ENCODE measurements at places on chromosomes 5 and 9.
A peak's percentile ranks its signal among the peaks of the same experiment; 100 is the strongest.

- no peak for DNase-seq
Measured at GRCh38 chr9:21964925-21965385, 29.2 kb downstream of the CDKN2A start.

DNA sequence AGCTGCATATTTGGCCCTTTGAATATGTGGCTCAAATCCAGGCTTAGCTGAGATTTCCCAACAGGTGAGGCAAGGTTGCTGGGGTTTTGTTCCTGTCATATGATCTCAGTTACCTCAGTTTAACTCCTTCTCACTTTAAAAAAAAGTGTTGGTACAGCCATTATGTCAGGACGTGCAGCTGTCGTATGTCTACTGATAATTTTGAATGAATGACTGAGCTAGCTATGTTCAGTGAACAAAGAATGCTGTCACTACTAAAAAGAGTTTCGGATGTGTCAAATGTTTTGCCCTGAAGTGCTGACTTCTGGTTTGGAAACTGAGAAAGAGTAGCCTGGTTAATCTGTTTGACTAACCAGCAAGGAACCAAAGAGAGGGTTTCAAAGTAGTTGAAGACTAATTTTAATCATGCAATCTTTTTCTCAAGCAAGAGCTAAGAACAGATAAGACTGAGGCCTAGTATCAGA lies 106.3 kb upstream of the NR3C1 start:
- no peak for DNase-seq

GRCh38 chr5:177458912-177459350 lies 12.3 kb downstream of the PRR7 start:
- DNase-seq = no peak

- no peak for DNase-seq
Measured at GRCh38 chr5:96374653-96375052, 58.4 kb downstream of the PCSK1 start.

DNA sequence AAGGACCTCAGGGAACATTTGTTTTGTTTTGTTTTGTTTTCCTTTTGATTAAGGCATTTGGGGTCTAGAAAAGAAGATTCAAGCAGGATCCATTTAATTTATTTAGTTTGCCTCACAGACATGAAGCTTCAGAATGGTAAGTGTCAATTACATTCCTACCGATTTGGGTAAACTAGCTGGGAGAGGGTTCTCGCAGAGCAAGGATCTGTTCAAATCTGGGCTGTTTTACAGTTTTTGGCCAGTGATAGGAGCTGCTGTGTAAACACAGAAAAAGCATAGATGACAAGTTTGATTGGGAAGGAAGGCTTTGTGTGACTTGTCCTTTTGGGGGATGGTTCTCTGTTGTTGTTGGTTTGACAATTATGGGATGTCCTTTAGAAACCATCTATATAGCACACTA lies 470.3 kb upstream of the WWC1 start:
- DNase-seq = no peak

GRCh38 chr9:37184905-37185867 lies 64.8 kb downstream of the ZCCHC7 start:
- DNase-seq = no peak

DNA sequence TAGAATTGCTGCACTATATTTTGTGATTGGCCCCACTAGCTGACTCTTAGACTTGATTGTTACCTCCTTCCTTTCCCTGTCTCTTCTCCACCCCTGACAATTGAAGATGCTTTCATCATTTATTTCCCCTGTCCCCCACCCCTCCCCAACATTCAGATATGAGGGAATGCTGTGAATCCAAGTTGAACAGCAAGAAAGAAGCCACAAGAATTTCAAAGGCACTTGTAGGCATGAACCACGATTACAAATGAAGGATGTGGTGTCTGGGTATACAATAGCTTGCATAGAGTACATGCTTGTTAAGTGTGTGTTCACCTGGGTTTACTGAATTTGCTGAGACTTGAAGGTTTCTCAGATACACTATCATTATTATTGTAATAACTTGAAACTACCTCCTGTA lies 78.3 kb upstream of the TRIO start:
- DNase-seq = no peak

- DNase-seq = peak; percentile 8
Measured at GRCh38 chr5:16178745-16179372, 732 bp downstream of the MARCHF11 start.

DNA sequence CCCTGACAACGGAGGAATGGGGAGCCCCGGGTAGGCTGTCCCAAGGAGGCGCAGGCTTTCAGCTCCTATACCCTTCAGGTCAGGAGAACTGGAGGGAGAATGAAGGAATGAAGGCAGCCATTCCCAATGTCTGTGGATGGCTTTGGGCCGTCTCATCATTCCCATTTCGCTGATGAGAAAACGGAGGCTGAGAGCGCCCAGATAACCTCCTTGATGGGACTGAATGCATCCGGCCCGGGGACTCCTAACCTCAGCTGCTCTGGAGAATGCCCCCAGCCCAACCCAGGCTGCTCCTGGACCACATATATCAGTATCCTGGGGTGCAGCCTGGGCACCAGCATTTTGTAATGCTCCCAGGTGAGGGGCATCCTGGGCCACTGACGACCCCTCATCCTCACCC lies 52.6 kb upstream of the RNU6ATAC start:
- no peak for DNase-seq

DNA sequence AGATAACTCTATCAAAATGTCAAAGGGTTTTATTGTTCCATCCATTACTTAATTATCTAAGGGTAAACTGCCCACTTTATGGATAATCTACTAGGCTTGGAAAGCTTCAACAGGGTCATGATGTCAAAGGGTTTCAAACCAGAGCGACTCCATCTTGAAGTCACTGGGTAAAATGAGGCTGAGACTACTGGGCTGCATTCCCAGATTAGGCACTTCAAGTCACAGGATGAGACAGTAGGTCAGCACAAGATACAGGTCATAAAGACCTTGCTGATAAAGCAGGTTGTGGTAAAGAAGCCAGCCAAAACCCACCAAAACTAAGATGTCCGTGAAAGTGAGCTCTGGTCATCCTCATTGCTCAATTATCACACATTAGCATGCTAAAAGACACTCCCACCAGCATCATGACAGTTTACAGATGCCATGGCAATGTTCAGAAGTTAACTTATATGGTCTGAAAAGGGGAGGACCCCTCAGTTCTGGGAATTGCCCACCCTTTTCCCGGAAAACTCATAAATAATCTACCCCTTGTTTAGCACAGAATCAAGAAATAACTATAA lies 138.6 kb downstream of the GNAQ start:
- DNase-seq = no peak

DNA sequence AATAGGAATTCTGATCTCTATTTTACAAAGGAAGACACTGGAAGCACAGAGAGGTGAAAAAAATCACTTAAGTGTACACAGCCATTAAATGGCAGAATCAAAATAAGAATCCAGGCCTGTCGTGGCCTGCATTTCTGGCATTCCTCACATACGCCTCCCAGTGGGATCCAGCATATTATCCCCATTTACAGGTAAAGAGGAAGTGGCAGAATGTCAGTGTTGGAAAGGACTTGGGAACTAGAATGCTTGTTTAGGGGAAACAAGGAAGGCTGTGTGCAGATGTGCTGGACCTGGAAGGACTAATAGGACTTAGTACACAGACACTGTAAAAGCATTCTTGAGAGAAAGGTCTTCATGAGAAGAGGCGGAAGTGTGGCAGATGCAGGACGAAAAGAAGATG lies 241.8 kb downstream of the TRIM32 start:
- DNase-seq = no peak

DNA sequence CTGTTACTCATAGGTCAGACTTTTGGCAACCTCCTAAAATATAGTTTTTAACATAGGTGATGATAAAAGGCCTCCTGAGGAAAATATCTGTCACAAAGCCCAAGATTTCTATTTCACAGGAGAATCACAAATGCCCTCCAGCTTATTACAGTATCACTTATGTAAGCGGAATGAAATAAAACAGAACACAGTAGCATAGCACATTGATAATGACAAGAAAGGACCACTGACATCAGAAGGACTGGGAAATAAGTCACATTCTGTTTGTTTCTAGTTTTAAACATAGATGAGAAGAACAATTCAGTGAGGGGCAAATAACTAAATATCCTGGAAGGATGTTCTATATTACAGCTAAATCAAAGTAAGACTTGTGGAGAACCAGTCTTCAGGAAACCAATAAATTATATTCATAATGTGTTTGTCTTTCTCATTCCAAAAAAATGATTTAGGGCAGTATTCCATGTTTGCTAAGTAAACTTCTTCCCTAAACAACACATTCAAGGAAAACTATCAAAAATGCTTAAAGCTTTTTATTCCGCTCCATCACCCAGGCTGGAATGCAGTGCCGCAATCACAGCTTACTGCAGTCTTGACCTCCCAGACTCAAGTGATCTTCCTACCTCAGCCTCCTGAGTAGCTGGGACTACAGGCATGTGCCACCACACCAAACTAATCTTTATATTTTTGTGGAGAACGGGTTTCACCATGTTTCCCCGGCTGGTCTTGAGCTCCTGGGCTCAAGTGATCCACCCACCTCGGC lies 20.8 kb upstream of the CTNNAL1 start:
- DNase-seq = no peak

GRCh38 chr5:56616454-56617160 lies 198.7 kb upstream of the MAP3K1 start:
- no peak for DNase-seq

DNA sequence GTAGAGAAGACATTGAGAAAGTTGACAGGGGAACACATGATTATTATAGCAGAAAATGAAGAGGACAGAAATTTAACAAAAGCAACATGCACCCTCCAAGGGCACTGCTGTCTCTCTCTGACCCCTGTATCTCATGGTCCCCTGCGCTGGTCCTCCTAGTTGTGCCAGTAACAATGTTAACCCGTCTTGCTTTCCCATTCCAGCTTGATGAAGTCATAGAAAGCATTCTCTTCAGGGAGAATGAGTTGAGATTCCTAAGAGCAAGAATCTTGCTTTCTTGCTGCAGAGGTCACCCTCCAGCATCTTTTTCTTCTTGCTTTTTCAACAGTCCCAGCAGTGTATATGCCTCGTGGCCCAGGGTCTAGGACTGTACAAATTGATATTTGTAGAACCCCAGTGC lies 279.6 kb upstream of the ADAMTSL1 start:
- DNase-seq = no peak

DNA sequence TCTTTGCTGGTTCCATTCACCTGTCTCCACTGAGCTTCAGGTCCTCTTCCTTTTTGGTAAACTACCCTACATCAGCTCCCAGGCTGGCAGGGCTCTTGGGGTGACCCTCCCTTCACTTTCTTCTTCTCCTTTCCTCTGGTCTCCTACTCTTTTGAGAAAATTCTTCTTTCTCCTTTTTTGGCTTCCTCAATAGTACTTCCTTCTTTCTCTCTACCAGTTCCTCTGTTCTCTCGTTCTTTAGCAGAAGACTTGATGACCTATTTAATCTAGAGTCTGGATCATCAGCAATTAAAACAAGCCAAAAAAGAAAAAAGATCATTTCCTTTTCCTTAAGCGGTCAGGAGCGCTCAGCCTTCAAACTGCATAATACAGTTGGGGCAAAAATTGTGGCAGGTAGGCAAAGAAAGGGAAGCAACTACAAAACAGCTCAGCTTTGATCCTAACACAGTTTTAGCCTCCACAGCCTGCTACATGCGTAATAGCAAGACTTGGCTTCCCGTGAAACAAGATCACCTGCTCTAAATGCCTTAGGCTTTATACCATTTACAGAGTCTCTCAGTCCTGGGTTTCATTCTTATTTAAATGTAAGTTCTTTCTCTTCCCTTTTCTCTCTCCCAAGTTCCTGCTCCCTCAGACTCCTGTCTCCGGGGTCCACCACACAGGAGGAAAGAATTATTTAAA lies 14.0 kb upstream of the GSN start:
- DNase-seq = no peak

GRCh38 chr9:18268381-18268780 lies 205.6 kb upstream of the ADAMTSL1 start:
- no peak for DNase-seq

GRCh38 chr9:88378317-88378716 lies 9.9 kb upstream of the SPIN1 start:
- DNase-seq = no peak

- no peak for DNase-seq
Measured at GRCh38 chr9:133683586-133684120, 47.5 kb downstream of the DBH start.

- DNase-seq = no peak
Measured at GRCh38 chr5:134004626-134005416, at the start of gene VDAC1. Gene VDAC1, minus strand, starts transcription at chr5:134004975. Its CDS starts 11,963 bp downstream, at chr5:133993012.
